ENCODE measurements at places on chromosomes 4 and X.

DNA sequence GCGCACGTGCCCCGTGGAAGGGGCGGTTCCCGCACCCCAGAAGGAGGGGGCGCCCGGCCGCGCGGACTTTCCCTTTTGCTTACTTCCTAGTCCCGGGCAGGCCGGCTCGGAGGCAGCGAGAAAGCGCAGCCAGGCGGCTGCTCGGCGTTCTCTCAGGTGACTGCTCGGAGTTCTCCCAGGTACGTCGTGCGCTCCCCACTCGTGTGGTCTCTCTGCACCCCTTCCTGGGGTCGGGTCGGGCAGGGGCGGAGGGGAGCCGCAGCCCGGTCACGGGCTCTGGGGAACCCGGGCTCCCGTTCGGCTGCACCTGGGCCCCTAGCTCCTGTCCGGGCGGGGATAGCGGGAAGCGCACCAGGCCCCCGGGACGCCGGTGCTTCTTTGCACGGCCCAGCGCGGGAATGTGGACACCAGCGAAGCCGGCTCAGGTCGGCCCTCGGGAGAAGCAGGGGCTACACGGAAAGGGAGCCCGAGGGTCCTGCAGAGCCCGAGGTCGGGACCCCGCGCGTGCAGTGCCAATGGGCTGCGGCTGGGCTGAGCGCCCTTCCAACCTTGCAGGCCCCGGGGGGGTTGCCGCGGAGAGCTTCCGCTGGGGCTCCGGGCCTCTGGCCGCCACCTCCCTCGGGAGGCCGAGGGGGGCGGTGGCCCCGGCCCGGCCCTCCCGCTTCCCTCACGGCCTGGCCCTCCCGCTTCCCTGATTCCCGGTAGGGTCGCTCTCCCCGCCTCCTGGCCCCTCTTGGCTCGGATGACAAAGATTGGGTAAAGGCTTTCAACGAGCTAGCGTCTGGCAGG, at the start of gene TLR2:
TSS of gene TLR2 (plus strand) at position 99 of the 789 bp plus-strand sequence. CDS start 18,628 bp downstream, outside the sequence.
- peak; percentile 57 for DNase-seq

DNA sequence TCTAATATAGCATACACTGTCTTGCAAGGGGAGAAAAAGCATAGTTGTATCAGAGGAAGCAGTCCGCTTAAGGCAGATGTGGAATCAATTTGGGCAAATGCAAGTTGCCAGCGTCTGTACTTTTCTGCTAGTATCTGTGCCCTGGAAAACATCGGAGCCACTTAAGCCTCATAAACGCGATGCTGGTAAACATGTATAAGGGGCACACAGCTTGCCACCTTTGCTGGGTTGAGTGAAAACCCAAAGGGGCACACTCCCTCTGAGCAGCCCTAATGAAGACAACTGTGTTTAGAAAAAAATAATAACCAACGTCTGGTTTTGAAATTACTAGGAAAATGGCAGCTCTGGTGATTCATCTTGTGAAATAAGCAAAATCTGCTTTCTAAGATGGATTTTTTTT, 24.3 kb downstream of the SMIM20 start:
- peak; percentile 17 for DNase-seq

GRCh38 chr4:17189759-17190158, 291.3 kb upstream of the LDB2 start:
- no peak for DNase-seq

GRCh38 chr4:187576751-187577150, 418.8 kb upstream of the ZFP42 start:
- DNase-seq = no peak

DNA sequence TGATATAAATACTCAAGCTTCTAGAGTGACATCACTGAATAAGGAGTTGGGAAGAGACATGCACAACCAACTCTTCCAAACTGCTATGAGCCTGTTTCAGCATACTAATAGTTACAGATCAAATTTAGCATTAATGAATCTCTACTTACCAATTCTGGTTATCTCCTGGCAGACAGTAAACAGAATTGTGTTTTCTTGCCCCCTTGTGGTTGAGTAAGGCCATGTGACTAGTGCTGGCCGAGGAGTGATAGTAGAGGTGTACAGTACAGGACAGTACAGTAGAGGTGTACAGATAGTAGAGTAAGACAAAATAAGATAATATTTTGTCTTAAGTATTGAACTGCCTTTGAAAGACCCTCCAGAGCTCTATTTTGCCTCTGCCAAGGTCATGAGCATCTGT, 681.4 kb downstream of the GABRG1 start:
- no peak for DNase-seq

DNA sequence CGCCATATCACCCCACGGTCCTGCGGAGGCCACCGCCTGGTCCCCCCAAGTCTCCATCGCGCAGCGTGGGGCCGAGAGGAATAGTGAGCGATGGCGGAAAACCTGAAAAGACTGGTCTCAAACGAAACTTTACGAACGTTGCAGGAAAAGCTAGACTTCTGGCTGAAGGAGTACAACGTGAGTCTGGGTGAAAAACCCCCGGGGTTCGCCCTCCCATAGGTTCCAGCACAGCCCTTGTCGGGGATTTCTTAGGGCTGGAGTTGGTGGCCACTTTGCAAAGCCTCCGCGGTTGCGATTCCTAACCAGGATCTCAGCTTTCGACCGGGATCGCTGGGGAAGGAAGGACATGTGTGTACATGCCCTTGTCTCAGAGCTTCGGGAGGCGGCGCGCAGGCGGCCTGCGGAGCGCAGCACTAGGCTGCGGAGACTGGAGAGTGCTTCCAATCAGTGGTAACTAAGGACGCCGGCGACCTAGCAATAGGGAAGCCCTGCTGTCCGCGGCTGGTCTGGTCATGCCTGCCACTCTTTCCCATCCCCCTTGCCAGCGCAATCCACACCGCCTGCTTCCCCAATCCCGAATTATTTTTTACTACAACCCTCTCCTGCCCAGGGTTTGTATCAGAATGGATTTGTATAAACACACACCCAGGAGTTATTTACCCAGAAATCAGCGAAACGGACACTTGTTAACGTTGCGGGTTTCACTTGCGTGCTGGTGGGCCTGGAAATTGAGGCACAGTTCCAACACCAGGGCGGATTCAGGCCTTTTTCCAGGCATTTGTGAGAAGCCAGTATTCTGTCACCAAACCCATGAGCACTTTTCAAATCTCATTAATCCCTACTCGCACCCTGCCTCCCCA, 741 bp downstream of the SPATA18 start:
- DNase-seq = no peak

- peak; percentile 71 for DNase-seq
Measured at GRCh38 chrX:39815631-39816030, 282.1 kb downstream of the BCOR start.

- peak; percentile 21 for DNase-seq
Measured at GRCh38 chr4:7186031-7186430, 6.3 kb upstream of the SORCS2 start.

DNA sequence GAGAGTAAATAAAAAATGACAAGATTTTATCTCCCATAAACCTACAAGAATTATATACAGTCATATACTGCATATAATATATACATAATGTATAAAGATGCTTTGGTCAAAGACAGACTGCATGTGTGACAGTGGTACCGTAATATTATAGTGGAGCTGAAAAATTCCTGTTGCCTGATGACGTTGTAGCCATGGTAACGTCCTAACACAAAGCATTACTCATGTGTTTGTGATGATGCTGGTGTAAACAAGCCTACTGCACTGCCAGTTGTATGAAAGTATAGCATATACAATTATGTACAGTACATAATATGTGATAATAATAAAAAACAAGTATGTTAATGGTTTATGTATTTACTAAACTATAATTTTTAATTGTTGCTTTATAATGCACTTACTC, 245.2 kb upstream of the CENPE start:
- no peak for DNase-seq

- no peak for DNase-seq
Measured at GRCh38 chrX:63934160-63934559, 149.1 kb upstream of the ARHGEF9 start.

GRCh38 chr4:28675582-28675981, 1814.9 kb downstream of the STIM2 start:
- no peak for DNase-seq

GRCh38 chr4:25913056-25913850, 767 bp upstream of the SMIM20 start:
- peak; percentile 26 for DNase-seq

DNA sequence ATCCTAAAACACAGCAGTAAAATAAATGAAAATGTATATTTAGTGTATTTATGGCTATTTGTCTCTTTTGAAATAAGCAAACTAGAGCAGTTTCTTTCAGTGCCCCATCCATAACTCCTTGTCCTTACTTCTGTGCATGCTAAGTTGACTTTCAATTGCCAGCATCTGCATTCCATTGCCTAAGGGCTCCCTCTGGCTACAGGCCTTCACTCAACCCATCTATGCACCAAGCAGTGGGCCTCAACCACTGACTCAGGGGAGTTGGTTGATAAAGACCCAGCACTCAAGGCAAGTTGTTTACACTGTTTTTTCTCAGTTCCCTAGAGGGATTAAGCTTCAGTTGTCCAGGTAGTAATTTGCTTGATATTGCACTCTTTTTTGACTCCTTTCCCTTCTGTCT, 265.7 kb downstream of the IQCM start:
- DNase-seq = no peak

DNA sequence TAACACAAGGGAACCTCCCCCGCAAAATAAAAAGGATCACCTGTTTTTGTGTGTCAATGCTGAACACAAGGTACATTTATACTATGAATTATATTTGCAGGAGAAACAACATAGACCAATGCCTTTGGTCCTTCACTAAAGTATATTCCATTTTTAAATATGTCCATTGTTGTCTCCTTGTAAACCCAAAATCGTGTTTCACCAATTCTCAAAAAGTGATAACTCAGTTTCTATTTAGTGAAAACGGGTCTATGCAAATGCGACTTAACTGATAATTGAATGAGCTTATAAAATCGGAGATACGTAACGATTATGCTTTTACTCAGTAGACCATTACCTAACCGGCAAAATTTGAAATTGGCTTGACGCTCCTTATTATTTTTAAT, 2.1 kb downstream of the BRWD3 start:
- DNase-seq = no peak

- DNase-seq = no peak
Measured at GRCh38 chr4:82623121-82623683, 61.4 kb upstream of the TMEM150C start.

- peak; percentile 35 for DNase-seq
Measured at GRCh38 chr4:74632634-74633033, 161.7 kb downstream of the BTC start.

GRCh38 chr4:10856271-10856782, 171.8 kb upstream of the CLNK start:
- no peak for DNase-seq
